ENCODE measurements at places on chromosomes 3 and 15.

GRCh38 chr15:76803049-76803571, 102.0 kb downstream of the SCAPER start:
- no peak for DNase-seq

GRCh38 chr3:188046561-188047211, 107.3 kb upstream of the LPP start:
- no peak for DNase-seq

GRCh38 chr15:61137105-61137792, 91.9 kb downstream of the RORA start:
- no peak for DNase-seq

GRCh38 chr3:89367166-89367565, 259.7 kb downstream of the EPHA3 start:
- no peak for DNase-seq

DNA sequence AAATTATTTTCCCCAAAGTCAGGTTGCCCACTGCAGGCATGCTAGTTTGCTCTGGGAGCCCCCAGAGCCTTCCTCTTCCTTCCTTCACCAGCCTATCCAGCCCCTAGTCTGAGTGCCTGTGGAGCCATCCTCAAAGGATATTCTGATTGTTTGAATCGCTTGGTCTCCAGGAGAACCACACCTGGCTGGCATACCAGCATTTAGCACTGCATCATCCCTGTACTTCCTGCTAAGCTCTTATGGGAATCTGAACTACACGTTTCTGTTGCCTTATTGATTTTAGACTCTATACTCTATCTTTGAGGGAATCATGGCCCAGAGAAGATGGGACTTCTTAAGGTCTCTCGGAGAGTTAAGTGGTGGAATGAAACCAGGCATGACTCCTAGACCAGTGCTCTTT, 26.3 kb downstream of the ZBTB38 start:
- no peak for DNase-seq

- peak; percentile 26 for DNase-seq
These were observed 1.3 kb downstream of the BNIP2 start for GRCh38 chr15:59687836-59688235.

- no peak for DNase-seq
These were observed 60.6 kb upstream of the ARNT2 start for GRCh38 chr15:80343554-80343992.

DNA sequence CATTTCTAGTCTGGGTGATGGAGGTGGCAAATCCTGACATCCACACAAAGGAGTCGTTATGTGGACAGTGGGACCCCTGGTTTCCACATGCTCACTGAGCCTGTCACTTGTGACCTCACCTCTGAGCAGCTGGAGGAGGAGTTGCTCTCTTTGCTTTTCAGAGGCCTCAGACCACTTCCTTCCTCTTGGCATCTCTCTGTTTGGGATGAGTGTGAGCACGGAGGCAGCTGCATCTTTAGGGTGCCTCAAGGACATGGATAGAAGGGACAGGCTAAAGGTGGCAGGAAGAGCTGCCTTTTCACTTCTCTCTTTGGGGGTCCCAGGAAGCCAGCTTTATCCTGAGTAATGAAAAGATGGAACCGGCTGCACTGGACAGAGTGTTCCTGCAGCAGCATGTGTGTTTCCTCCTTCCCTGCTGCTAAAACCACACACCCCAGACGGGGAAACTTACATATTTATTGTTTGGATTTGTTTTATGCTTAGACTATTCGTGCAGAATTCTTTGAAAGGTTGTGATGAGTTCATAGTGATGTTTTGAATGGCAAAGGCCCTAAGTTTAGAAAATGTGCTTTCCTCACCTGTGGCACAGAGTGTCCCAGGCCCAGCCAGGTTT, 31.8 kb downstream of the GPR171 start:
- peak; percentile 37 for DNase-seq

GRCh38 chr3:17972476-17972875, 230.0 kb upstream of the TBC1D5 start:
- no peak for DNase-seq

- no peak for DNase-seq
These were observed 59.4 kb downstream of the DENND4A start for GRCh38 chr15:65732698-65733097.
